ENCODE measurements at places on chromosomes 11 and 22.

DNA sequence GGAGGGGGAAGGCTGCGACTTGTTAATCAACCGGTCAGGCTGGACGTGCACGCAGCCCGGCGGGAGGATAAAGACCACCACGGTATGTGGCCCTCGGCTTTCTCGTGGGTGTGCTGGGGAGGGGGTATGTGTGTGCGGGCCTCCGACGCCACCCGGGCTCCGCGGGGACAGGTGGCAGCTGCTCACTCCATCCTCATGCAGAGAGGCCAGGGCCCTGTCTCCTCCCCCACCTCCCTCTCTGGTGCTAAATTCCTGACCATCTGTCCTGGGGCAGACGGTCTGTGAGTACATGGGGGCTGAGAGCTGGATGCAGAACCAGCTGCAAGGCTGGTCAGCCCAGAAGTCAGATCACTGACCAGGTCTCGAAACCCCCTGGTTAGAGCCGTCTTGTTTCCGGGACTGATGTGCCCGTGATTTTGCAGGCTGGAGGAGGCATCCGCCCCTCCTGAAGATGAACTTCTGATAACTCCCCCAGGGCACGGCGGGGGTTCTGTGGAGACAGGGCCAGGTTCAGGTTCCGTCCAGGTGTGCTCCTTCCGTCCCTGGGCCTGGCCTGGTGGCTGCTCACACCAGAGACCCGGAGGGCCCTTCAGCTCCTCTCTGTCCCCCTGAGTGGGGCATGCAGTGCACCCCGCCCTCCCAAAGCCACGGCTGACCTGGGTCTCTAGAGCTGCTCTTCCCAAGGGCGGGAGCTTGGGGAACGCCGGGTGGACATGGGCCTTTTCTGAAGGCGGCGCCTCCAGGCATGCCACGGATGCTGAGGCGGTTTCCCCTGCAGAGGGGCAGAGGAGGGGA lies 1119.7 kb downstream of the BRD1 start:
- H3K4me3 ChIP-seq: no peak overlapping the region
- no peaks in the 10 kb centered on the region for H3K36me3 ChIP-seq
- no peak for DNase-seq
- no peaks in the 10 kb centered on the region for H3K27me3 ChIP-seq

DNA sequence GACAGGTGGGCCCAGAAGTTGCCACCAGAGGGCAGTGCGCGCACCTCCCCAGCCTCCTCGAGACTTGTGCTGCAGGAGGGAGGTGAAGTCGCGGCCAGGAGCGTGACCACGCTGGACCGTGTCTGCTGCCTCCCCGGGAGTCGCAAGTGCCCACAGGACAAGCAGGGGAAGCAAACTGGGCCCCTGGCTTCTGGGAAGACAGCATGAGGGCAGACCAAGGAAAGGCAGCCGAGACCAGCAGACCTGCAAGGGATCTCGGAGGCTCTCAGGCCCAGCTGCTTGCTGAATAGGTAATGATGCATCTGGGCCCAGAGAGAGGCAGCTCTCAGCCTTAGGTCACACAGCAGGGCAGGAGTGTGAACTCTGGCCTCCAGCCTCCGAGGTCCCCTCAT lies 17.0 kb upstream of the IL2RB start:
- H3K27ac ChIP-seq: no peak overlapping the region
- H3K36me3 ChIP-seq: no peaks in the 10 kb centered on the region
- H3K4me3 ChIP-seq: no peak overlapping the region
- no peaks in the 10 kb centered on the region for H3K4me1 ChIP-seq
- H3K27me3 ChIP-seq: no peaks in the 10 kb centered on the region

GRCh38 chr22:31244046-31244942 lies 32.2 kb downstream of the LIMK2 start:
- peak overlapping the region; percentile 99 for H3K27ac ChIP-seq
- no peaks in the 10 kb centered on the region for H3K27me3 ChIP-seq
- H3K4me3 ChIP-seq: no peak overlapping the region
- peaks cover 69% of the 10 kb centered on the region for H3K4me1 ChIP-seq

- DNase-seq: no peak
- peak overlapping the region; percentile 52 for H3K27ac ChIP-seq
- H3K36me3 ChIP-seq: peaks cover 7% of the 10 kb centered on the region
- H3K4me1 ChIP-seq: peaks cover 13% of the 10 kb centered on the region
- no peak overlapping the region for H3K4me3 ChIP-seq
Measured at GRCh38 chr11:132311703-132312102, 941.3 kb downstream of the NTM start.

DNA sequence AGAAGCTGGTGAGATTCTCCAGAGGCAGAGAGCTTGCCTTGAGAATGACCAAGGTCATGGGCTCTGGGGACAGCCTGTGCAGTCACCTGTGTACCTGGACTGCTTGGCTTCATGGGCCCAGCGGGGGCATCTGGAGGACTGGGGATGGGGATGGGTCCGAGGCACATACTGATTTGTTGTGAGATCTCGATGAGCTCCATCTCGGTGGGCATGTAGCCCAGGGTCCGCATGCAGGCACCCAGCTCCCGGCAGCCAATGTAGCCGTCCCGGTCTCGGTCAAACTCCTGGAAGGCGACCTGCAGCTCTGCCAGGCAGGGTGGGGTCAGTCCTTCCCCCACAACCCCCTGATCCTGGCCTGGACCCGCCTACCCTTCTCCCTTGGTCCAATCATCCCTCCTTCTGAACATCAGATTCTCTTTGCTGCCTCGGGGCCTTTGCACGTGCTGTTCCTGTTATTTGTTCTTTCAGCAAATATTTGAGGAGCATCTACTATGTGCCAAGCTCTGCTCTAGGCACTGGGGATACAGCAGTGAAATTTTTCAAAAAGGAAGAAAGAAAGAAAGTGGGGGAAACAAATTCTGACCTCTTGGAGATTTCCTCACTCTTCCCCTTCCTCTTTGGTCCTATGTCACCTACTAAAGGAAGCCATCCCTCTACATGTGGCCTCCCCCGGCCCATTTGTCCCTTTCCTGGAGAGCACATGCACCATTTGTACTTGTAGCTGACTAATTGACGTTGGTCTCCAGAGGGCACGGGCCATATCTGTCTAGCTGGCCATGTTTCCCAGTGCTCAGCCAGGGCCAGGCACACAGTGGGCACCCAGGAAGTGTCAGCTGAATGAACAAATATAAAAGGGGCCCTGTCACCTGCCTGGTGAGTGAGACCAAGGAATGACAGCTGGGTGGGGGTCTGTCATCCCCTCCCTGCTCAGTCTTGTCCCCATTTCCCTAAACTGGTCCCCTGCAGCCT lies 2.1 kb downstream of the CABP2 start:
- no peak overlapping the region for H3K27ac ChIP-seq
- no peaks in the 10 kb centered on the region for H3K4me1 ChIP-seq
- no peak for DNase-seq

DNA sequence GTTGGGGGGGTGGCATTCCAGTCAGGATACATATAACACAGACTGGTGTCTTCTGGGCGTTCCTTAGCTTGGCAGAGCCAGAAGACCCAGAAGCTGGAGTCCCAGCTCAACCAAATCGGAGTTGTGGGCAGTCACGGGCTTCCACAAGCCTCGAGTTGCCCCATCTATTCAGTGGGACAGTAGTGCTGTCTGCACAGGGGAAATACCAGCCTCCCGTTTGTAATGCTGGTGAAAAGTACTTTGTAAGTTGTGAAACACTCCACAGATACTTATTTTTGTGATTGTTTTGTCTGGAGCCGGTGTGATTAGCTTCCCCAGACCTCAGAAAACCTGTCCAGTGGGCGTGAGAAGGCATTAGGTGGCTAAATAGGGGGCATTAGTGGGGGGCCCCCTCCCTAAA lies 13.6 kb downstream of the DGKZ start:
- DNase-seq: no peak
- H3K36me3 ChIP-seq: no peaks in the 10 kb centered on the region
- H3K4me1 ChIP-seq: peaks cover 34% of the 10 kb centered on the region
- H3K4me3 ChIP-seq: no peak overlapping the region
- H3K27me3 ChIP-seq: no peaks in the 10 kb centered on the region
- peak overlapping the region; percentile 8 for H3K27ac ChIP-seq

DNA sequence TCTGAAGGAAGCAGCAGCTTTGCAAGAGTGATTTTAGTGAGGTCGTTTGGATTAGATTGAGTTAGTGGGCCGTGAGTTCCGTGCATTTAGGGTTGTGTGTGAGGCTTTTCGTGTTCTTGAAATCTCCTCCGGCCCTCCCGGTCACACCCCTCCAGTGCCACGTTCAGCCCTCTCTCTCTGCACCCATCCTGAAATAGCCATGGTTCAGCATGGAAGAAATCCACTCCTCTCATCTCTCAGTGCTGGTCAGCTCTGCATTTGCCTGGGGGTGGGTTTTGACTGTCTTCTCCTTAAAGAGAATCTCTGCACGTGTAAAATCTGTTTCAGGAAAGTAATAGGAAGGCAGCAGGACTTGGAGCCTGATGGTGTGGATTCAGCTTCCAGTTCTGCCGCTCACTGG lies 19.8 kb downstream of the BARX2 start:
- H3K4me3 ChIP-seq: no peak overlapping the region
- DNase-seq: no peak
- no peak overlapping the region for H3K27ac ChIP-seq
- no peaks in the 10 kb centered on the region for H3K36me3 ChIP-seq
- H3K27me3 ChIP-seq: no peaks in the 10 kb centered on the region
- no peaks in the 10 kb centered on the region for H3K4me1 ChIP-seq

- no peak for DNase-seq
- peaks cover 14% of the 10 kb centered on the region for H3K4me1 ChIP-seq
- peak overlapping the region; percentile 91 for H3K27ac ChIP-seq
- no peaks in the 10 kb centered on the region for H3K36me3 ChIP-seq
- H3K4me3 ChIP-seq: peak overlapping the region; percentile 84
- H3K27me3 ChIP-seq: no peaks in the 10 kb centered on the region
Measured at GRCh38 chr11:43358279-43358800, 380 bp upstream of the TTC17 start.

- no peaks in the 10 kb centered on the region for H3K27me3 ChIP-seq
- DNase-seq: no peak
- no peak overlapping the region for H3K27ac ChIP-seq
Measured at GRCh38 chr11:122727101-122727929, 71.8 kb downstream of the UBASH3B start.

- DNase-seq: no peak
- no peak overlapping the region for H3K4me3 ChIP-seq
- H3K4me1 ChIP-seq: no peaks in the 10 kb centered on the region
- H3K27me3 ChIP-seq: peaks cover 8% of the 10 kb centered on the region
- H3K36me3 ChIP-seq: no peaks in the 10 kb centered on the region
- H3K27ac ChIP-seq: no peak overlapping the region
Measured at GRCh38 chr11:111421251-111421650, 42.2 kb upstream of the POU2AF1 start.

- H3K4me1 ChIP-seq: peaks cover 49% of the 10 kb centered on the region
- peak; percentile 91 for DNase-seq
- H3K4me3 ChIP-seq: no peak overlapping the region
- no peaks in the 10 kb centered on the region for H3K27me3 ChIP-seq
- peak overlapping the region; percentile 86 for H3K27ac ChIP-seq
Measured at GRCh38 chr11:12187399-12187798, 77.0 kb downstream of the MICAL2 start.

- no peak overlapping the region for H3K4me3 ChIP-seq
- H3K27ac ChIP-seq: no peak overlapping the region
Measured at GRCh38 chr11:35210876-35211546, 72.0 kb downstream of the CD44 start.

DNA sequence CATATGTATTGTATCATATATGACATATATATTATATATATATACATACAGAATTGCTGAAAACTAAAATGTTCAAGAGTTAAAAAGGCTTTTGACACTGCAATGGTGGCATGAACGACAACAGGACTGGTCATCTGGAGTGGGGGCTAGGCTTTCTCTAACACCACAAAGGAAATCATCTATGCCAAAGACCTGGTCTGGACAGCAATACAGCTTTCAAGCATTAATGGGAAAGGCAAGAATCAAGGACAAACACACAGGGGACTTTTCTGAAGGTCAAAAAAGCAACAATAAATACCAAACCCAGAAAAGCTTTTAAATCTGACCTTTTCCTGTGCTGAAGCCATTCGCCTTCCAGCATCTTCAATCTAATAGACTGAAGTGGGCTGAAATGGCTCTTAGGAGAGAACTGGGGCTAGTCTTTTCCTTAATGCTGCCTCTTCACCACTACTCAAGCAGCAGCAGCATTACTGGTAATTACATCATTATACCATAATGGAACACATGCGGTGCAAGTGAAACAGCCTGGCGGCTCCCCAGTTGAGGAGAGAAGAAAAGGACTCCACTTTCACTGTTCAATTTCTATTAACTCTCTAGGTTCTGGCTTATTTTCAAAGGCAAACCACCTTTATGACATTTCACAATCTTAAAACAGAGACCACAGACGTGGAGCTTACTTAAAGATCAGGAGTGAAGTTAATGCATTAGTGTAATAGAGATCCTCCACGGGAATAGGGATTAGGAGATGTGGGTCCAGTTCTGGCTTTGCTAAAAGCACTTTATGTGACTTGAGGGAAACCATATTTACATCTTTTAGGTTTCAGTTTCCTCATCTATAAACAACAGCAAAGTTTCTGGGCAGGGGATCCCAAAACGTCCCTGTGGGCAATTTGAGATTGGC lies 63.0 kb downstream of the GAB2 start:
- no peak overlapping the region for H3K4me3 ChIP-seq
- DNase-seq: no peak
- H3K27ac ChIP-seq: no peak overlapping the region
- H3K36me3 ChIP-seq: no peaks in the 10 kb centered on the region
- H3K4me1 ChIP-seq: peaks cover 10% of the 10 kb centered on the region

- no peaks in the 10 kb centered on the region for H3K27me3 ChIP-seq
- no peaks in the 10 kb centered on the region for H3K36me3 ChIP-seq
- peaks cover 6% of the 10 kb centered on the region for H3K4me1 ChIP-seq
Measured at GRCh38 chr22:50196256-50196655, 4.6 kb upstream of the SELENOO start.

GRCh38 chr22:36323182-36323854 lies 64.4 kb downstream of the MYH9 start:
- H3K27me3 ChIP-seq: no peaks in the 10 kb centered on the region
- H3K36me3 ChIP-seq: peaks cover 91% of the 10 kb centered on the region
- no peak overlapping the region for H3K4me3 ChIP-seq
- H3K4me1 ChIP-seq: peaks cover 53% of the 10 kb centered on the region
- DNase-seq: peak; percentile 71

GRCh38 chr22:40397396-40397795 lies 27.0 kb downstream of the SGSM3 start:
- peak; percentile 39 for DNase-seq
- H3K36me3 ChIP-seq: no peaks in the 10 kb centered on the region
- H3K4me3 ChIP-seq: no peak overlapping the region
- H3K4me1 ChIP-seq: peaks cover 13% of the 10 kb centered on the region

DNA sequence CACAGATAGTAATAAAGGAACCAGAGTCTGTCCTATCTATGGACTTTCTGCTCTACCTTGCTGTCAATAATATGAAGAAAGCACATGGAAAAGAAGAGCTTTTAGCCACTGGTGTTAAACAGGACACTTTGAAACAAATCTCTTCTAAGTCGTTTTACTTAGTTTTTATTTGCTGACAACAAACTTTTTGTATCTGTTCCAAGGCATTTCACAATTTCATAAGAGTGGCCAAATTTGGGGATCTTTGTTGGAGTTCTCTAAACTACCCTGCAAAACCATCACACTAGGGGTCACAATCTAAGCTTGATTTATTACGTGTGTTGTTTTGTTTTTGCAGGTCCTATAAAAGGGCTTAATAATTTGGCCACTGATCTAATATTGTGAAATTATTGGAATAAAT lies 54.4 kb downstream of the BBOX1 start:
- DNase-seq: no peak
- no peak overlapping the region for H3K4me3 ChIP-seq
- no peak overlapping the region for H3K27ac ChIP-seq
- no peaks in the 10 kb centered on the region for H3K36me3 ChIP-seq
